ENCODE measurements at places on chromosomes 2 and 18.

DNA sequence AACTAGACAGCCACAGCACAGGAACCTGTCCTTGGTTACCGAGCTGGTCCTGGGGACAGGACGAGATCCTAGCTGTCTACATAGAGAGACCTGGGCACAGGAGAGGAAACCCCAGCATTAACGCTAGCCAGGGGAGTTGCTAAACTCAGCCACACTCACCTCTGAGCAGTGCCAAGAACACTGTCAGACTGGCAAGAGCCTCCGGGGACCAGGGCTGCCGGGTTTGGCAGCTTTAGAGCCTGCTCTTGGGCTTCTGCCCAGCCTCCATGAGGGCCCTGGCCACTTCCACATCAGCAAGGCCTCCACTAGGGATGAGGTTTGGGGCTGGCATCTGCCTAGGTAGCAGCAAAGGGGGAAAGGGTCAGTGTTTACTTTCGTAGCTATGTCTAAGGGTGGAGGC lies 6.7 kb downstream of the TMBIM1 start:
- no peak for DNase-seq

GRCh38 chr2:18721038-18721922 lies 131.9 kb upstream of the NT5C1B start:
- no peak for DNase-seq

DNA sequence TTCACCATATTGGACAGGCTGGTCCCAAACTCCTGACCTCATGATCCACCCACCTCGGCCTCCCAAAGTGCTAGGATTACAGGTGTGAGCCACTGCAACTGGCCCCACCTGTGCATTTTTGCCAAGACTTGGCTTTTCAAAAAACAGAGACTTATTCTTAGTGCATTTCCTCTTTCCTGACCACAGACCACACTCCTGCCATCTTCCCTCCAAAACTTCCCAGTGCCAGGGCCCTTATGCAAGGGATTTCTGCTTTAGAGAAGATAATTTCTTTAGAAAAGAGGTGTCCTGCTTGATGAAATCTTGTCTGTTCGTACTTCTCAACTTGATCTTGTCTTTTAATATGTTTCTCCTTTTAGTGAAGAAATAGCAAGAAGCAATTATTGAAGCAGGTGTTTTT lies 98.8 kb upstream of the ZNF516 start:
- DNase-seq, result no peak

DNA sequence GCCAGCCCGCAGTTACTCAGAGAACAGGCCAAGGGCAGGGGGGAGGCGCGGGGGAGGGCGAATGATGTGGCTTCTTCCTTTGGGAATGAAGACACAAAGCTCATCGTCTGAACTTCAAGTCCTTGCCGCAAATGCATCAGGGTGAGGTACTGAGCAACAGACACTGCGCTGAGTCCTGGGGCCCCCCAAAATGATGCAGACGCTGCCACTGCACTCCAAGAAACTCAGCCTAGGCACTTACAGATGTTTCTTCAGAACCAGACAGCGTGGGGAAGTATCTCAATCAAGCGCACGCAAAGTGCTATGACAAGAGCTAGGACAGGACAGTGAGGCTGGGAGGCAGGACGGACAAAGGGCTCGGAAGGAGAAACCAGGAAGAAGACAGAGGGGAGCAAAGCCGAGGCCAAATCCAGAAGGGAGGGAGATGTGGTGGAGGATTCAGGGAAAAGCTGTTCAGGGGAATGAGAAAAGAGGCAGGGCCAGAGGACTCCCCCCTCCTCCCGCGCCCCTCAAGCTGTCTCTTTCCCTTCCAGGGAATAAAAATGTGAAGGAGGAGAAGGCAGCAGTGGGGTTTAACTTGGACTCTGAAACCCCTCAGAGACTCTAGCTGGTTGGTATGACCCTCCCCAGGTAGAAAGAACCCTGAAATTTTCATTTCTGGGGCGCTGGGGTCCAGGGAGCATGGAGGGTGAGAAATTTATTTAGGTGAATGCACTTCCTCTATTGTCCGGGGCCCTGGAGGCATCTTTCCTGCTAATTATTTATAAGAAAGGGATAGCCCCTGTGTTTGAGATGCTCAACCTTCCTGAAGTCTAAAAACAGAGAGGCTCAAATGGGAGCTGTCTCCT lies 34.9 kb downstream of the CIB4 start:
- no peak for DNase-seq

DNA sequence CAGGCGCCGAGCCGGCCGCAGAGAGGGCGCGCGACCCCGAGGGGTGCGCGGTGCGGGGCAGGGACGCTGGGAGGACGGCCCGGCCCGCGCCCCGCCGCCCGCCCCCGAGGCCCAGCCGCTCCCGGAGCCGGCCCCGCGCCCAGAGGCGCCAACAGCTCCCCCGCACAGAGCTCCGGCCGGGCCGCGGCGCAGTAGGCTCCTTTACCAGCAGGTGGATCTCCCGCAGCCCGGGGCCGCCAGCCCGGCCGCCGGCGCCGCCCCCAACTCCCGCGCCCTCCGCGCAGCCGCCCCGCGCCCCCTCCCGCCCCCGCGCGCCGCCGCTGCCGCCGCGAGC lies 258 bp downstream of the MGAT4A start:
- peak; percentile 50 for DNase-seq

DNA sequence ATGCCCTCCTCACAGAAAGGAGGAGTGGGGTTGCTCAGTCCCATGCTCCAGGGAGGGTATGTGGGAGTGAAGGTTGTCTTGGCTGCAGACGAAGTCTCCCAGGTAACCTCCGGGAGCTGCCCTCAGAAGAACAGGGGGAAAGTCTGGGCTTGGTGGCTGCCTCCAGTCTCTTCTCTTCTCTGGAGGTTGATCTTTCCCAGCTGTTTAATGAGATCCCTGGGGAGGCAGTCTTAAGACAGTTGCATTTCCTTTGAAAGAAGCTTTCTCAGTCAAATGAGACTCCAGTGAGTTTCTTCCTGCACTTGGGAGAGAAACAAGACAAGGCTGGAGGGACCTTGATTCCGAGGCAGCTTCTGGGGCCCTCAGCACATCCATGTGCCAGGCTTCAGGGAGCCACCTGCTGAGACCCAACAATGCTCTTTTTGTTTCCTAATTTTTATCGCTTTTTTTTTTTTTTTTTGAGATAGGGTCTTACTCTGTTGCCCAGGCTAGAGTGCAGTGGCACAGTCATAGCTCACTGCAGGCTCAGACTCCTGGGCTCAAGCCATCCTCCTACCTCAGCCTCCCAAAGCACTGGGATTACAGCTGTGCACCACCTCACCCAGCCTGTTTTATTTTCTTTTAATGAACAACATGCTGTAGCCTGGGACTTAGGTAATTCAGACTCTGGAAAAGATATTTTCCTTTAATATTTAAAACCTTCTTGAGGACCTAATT lies 71.7 kb upstream of the TPO start:
- DNase-seq, result no peak

DNA sequence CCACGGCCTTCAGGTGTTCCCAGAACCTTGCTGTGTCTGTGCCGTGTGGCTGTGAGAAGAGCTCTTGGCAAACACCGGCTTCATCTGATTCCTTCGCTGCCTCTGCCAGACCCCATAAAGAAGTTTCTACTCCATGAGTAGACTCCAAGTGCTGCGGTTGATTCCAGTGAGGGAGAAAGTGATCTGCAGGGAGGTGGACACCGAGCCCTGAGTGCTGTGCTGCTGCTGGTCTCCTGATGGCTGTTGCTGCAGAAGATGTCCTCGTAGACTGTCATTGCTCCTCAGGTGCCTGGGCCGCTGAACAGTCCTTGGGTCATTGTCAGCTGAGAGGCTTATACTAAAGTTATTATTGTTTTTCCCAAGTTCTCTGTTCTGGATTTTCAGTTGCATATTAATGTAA lies 19.6 kb downstream of the ASB1 start:
- DNase-seq, result no peak

DNA sequence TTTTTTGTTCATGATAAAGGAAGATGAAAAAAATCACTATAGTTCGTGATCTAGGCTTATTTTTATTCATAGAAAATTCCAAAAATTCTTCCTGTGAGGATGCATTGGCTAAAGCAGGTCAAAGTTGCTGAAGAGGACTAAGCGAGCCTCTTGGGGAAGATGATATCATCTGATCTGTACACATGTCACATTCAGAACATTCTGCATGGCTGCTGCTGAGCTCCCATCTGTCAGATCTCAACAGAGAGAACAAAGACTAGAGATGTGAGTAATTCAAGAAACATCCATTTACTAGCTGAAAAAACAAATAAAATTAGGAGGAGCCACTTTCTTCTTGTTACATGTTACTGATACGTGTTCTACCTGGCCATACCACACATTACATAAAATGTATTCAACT lies 518.6 kb upstream of the FSIP2 start:
- peak; percentile 42 for DNase-seq

DNA sequence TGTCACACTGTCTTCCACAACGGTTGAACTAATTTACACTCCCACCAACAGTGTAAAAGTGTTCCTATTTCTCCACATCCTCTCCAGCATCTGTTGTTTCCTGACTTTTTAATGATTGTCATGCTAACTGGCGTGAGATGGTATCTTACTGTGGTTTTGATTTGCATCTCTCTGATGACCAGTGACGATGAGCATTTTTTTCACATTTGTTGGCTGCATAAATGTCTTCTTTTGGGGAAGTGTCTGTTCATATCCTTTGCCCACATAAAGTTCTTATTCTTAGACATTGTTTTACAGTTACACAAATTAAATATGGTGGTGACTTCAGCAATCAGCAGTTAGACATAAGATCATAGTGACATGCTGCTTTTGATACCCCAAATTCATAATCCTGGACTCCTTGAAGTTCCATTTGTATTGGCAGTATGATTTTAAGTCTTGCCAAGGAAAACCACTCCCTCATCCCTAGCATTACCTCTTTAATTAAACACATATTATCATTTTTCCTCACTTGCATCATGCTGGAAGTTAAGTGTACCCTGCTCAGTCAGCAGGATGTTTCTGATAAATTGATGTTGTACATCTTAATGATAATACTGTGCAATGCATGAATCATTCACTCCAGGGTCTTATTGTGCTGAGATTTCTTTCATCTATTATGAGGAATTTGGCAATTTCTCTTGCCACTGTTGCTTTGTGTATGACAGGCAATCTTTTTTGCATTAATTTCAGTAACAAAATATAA lies 67.6 kb upstream of the STAT1 start:
- DNase-seq, result no peak

DNA sequence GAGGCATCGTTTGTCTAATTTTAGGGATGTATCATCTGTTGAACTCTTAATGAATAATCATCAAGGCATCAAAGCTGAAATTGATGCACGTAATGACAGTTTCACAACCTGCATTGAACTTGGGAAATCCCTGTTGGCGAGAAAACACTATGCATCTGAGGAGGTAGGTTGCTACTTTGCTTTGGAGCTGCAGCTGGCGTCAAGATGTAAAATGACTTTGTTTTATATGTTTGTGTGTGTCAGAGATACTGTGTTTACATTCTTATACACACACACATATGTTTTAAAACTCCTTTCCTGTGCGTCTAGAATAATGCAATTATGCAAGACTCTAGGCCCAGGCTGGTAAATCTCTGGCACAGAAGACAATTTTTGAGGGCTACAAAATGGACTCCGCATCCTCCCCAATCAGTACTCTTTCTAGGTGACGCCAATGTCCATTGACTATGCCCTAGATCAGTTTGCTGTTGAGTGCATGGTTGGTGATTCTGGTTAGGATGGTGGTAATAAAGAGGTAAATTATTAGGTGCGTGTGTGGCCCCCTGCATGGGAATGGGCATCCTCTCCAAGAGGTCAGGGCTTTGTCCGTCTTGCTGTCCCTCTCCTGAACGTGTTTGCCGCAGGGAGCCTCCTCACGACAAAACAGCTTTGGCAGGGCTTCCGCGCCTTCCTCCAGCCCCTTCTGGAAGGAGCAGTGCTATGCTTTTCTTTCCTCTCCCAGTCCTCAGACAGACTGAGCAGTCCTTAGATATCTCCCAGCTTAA lies 68.2 kb upstream of the EML6 start:
- DNase-seq, result no peak

DNA sequence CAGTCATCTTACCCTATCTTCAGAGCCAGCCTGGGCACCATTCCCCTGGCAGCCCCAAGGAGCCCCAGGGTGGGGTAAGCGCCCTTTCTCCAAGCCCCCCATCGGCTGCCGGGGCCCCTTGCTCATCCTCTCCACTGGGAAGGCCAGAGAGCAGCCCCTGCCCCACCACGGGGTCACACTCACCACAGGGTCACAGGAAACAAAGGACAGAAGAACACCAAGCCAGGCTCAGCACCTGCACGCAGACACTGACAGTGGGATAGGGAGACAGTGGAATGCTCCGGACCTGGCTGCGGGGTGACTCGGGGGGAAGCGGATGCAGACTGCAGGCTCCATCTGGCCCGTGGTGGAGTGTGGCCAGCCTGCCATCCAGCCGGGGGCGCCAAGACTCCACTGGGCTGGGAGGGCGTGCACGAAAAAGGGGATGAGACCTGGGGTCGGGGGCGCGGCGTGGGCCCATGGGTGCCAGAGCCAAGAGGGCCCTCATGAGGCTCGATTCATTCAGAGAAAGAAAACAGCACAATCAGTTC lies 21.1 kb downstream of the HDAC4 start:
- DNase-seq, result no peak

- DNase-seq, result no peak
Measured at GRCh38 chr2:223854741-223855140, 17.4 kb upstream of the AP1S3 start.

GRCh38 chr2:85446296-85447221 lies 28.0 kb downstream of the SH2D6 start:
- DNase-seq, result no peak

DNA sequence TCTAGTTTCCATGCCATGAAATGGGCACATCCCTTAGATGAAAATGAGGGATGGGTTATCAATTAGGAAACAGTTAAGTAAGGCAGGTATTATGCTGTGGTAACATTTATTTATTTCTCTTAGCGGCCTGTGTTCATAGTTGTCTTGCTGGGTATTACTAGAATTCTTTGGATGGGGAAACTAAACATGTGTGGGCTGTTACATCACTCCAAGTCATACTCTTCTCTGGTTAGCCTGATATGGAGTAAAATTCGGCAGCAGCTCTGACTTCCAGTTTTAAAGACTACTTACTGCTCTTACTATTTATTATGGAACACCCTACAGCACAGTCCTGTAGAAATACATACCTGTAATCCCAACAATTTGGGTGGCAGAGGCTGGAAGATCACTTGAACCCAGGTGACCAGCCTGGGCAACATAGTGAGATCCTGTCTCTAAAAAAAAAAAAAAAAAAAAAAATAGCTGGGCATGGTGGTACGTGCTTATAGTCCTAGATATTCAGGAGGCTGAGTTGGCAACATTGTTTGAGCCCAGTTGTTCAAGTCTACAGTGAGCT lies 33.1 kb upstream of the RASGRP3 start:
- no peak for DNase-seq

GRCh38 chr2:69061525-69061924 lies 48.5 kb downstream of the ANTXR1 start:
- no peak for DNase-seq

GRCh38 chr18:21851327-21851961 lies 110.9 kb downstream of the MIB1 start:
- peak; percentile 13 for DNase-seq

- DNase-seq, result no peak
Measured at GRCh38 chr18:8301427-8302172, 307.6 kb upstream of the RAB12 start.

GRCh38 chr2:74548900-74549826 lies 4.6 kb downstream of the LOXL3 start:
- DNase-seq, result peak; percentile 80

Data from ELR (cell line).